ENCODE measurements at places on chromosomes 12 and 14.

DNA sequence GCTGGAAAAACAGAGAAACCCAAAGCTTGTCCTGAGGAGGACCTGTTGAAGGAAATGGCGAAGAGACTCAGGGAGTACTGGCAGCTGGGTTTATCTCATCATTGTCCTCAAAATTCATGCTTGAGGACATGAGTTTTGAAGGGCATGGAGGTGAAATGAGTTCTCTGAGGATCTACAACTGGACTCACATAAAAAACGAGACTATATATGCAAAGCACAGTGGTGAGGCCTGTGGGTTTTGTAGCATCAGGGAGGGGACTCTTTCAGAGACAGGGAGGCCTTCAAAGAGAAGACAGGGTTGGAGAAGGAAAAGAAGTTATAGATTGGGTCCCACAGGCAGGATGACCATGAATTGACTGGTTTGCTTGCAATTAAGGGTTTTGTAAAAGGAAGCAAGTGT is 71.3 kb upstream of the SCN8A start:
- no peak for DNase-seq

DNA sequence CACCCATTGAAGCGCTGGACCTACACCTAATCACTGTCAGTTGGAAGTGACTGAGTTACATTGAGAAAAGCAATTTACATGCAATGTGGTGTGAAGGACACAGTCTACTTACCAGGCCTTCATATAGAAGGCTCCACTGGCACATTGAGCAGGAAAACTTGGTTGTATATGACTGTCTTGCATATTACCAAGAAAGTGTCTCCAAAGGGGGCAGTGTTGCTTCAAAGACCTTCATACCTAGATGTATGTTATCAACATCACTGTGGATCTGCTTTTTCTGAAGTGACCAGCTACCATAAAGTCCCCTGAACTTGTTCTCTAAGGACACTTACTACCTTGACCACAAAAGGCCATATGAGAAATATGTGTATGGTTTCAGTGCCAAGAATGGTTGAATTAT is 64.1 kb downstream of the NELL2 start:
- no peak for DNase-seq

DNA sequence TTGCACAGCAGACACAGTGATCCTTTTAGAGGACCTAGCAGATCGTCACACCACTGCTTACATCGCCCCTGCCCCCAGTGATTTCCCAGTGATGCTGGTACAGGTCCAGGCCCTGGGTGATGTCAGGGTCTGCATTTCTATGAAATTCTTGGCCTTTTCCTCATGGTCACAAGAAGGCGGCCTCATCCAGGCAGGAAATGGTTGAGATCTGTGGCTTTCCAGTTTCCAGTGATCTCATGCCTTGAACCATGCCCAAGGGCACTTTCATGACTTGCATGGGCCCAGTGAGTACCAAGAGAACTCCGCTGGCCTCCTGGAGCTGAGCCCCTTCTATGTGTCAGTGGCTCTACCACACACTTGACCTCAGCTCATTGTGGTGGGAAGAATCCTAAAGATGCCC is 41.9 kb upstream of the BDKRB2 start:
- DNase-seq = no peak

- DNase-seq = peak; percentile 14
These were observed 119.4 kb downstream of the CAND1 start for GRCh38 chr12:67388331-67389138.

- no peak for DNase-seq
These were observed 34.5 kb downstream of the IPO8 start for GRCh38 chr12:30661210-30661609.

DNA sequence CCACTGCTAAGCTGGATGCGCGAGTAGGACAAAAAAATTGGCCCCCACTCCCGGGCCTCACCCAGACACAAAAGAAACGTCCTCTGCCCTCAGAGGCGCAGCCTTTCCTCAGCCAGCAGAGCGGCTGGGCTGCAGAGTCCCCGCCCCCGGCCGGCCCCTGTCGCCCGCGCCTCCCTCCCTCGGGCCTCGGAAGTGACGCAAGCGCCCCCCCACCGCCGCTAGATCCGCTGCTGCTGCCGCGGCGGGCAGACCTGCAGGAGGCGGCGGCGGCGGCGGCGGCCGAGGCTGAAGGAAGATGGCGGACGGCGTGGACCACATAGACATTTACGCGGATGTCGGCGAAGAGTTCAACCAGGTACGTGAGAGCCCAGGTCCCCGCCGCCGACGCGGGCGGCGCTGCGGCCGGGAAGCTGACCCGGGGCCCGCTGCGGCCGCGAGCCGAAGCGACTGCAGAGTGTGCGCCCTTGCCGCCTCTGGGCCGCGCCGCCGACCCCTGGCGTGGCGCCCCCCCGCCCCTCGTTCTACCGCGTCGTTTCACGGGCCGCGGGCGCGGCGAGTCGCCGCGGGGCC is at the start of gene CPSF6:
TSS of gene CPSF6 (plus strand) at position 218 of the 570 bp plus-strand sequence. CDS start at position 296, 78 bp downstream.
- peak; percentile 98 for DNase-seq

GRCh38 chr12:52632656-52633055 is 14.3 kb upstream of the KRT73 start:
- no peak for DNase-seq

- DNase-seq = no peak
These were observed 46.5 kb downstream of the ITPR2 start for GRCh38 chr12:26786491-26786864.

GRCh38 chr14:20179880-20180279 is 10.8 kb upstream of the OR11G2 start:
- no peak for DNase-seq

- peak; percentile 92 for DNase-seq
These were observed 10.4 kb downstream of the HOXC5 start for GRCh38 chr12:54042970-54043853.

DNA sequence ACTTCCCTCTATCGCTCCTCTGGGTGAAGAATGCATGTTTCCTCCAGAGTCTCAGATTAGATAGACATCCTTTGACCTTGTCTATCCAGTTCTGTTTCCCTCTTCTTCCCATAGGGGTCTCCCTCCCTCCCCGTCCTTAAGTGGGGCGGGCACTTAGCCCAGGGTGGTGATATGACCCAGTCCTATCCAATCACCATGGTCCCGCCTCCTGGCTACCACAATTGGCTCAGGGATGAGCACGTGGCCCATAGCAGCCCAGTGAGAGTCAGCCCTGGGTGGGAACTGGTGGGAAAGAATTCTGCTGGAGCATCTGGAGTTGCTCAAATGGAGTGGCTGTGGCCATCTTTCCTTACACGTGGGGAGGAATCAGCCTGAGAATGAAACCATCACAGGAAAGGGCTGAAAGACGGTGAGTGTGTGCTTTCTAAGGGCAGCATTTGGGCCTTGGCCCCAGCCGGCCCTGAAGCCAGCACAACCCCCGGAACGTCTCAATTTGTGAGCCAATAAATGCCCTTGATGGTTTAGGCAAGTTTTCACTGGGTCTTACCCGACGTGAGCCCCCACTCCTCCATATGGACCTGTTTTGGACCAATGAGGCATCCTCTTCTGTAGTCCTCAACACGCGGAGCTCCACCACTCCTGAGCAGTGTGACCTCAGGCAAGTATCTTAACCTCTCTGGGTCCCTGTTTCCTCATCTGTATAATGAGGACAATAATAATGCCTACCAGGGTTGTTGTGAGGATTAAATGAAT is 14.4 kb upstream of the MLXIP start:
- DNase-seq = peak; percentile 91

DNA sequence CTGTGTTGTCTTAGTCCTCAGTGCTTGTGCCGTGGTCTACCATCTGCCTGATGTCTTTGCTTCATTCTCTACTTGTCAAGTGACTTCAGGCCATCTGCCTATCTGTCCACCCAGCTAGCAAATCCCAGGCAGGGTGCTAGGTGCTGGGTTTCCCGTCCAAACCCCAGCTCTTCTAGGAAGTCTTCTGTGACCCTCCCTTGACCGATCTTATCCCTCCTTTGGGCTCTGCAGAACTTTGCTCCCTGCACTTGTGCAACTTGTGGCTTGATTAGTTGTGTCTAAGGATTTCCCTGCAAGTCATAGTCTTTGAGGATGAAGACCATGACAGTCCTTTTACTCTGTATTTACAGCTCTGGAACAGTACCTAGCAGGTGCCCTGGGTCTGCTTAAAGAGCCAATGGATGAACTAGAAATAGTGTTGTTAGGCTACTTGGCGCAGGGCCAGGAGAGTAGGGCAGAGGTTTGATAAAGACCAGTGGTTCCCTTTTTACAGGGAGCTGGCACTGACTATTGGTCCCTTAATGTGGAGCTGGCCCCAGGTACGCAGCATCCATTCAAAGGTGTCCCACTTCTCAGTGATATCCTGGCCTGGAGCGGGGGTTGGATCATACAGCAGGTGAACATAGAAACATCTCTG is 60.1 kb downstream of the ADCK1 start:
- DNase-seq = no peak

DNA sequence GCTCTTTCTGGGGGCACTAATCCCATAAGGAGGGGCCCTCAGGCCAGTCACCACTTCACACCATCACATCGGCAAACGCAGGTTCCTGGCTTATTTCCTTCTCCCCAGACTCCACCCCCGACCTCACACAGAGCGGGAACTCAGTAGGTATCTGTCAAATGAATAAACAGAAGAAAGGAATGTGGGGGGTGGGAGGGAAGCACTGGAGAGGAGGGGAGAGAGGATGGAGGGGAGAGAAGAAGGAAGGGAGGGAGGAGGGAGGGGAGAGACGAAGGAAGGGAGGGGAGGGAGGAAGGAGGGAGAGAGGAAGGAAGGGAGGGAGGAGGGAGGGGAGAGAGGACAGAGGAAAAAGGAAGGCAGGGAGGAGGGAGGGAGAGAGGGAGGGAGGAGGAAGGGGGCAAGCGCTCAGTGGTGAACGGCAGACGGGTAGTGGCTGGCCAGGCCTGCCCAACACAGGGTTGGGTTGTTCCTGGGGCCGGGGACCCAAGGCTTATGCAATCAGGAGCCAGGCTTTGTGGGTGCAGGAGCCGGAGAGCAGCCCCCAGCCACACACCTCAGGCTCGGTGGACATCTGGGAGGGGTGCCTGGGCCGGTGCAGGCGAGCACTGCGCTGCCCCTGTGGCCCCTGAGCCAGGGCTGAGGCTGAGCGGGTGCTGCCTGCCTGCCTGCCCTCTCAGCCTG is 52.6 kb upstream of the FBRSL1 start:
- DNase-seq = peak; percentile 65

DNA sequence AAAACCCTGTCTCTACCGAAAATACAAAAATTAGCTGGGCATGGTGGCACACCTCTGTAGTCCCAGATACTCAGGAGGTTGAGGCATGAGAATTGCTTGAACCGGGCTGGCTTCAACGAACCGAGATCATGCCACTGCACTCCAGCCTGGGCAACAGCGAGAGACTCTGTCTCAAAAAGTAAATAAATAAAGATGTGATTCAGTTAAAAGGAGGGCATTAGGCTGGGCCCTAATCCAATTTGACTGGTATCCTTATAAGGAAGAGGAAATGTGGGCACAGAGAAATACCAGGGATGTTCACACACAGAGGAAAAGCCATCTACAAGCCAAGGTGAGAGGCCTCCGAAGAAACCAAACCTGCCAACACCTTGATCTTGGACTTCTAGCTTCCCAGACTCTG is 10.1 kb upstream of the DCAF4 start:
- DNase-seq = no peak
